Jurkat, Clone E6-1 (cell line): ENCODE measurements at places on chromosomes 3 and 15.

DNA sequence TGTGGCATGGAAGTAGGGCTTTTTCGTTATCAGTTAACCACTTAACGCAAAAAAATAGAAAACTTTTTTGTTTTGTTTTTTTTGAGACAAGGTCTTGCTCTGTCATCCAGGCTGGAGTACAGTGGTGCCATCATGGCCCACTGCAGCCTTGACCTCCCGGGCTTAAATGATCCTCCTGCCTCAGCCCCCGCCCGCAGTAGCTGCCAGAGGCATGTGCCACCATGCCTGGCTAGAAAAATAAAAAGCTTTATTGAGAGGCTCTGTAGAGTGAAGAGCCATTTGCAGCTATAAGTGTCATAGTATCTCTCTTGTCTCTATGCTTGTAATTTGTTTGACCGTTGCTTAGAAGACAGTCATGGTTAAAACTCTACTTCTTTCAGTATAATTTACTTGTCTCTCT, 13.5 kb downstream of the PPP4R2 start:
- DNase-seq = no peak

DNA sequence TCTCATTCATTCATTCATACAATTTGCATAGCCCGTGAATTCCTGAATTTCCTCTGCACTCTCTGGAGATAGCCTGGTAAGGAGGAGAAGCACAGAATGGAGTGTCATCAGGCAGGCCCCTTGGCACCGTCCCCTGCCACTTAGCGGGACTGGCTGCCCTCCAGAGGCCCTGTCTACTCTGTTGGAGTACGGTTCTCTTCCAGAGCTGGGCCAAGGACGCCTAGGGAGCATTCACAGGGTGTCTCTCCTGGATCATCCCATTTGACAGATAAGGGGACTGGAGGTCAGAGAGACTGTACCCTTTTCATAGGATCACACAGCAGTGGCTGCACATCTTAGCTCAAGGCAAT, 48.0 kb downstream of the PTH1R start:
- no peak for DNase-seq

DNA sequence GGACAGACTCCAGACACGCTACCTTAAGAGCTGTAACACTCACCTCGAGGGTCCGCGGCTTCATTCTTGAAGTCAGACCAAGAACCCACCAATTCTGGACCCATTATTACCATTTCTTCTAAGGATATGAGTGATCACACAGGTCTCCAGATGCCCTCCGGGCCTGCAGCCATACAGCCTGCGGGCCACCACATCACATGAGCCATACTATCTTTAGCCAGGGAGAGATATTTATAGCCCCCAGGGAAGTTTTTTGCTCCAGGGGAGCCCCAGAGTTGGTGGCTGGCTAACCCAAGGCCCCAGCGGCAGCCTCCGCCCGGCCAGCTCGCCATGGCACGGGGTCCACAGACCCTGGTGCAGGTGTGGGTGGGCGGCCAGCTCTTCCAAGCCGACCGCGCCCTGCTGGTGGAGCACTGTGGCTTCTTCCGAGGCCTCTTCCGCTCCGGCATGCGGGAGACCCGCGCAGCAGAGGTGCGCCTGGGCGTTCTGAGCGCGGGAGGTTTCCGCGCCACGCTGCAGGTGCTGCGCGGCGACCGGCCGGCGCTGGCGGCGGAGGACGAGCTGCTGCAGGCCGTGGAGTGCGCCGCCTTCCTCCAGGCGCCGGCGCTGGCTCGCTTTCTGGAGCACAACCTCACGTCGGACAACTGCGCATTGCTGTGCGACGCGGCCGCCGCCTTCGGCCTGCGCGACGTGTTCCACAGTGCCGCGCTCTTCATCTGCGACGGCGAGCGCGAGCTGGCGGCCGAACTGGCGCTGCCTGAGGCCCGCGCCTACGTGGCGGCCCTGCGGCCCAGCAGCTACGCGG, at the start of gene KBTBD13:
Gene KBTBD13, plus strand, starts transcription at position 261 of the 805 bp plus-strand sequence. Its CDS starts 70 bp downstream, at position 331.
- DNase-seq = no peak

GRCh38 chr3:79872483-79872882, 104.7 kb upstream of the ROBO1 start:
- no peak for DNase-seq

DNA sequence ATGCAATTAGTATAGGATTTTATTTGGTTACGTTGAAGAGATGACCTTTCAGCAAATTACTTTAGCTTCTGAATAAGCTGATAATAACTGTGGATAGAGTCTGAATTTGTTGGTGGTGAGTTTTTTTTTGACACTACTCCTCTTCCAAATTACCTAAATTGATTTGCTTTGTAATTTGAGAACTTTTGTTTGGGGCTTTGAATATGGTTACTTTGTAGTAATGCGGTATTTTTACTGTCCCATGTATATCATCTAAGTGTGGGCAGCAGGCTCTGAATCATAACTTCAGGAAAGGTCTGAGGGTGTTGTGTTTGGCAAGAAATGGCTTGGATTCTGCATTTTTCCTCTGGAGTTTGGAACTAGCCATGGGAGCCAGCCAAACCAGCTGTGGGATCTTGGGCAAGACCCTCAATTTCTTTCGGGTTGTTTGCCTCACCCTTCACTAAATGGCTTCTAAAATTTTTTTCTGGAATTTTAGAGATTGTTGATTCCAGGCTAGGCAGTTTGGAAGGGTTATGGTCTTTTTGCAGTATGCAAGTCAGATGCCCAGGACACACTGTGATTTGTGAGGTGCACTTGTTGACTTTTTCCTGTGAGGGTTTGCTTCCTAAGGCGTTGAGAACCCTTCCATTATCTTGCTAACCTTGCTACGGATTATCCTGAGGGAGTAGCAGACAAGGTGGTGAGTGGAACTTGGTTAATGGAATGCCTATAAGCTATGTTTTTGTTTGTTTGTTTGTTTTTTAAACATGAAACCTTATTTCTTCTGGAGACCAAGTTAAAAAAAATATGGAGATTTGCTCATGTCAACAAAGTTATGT, 10.4 kb downstream of the PTPRG start:
- DNase-seq = no peak

DNA sequence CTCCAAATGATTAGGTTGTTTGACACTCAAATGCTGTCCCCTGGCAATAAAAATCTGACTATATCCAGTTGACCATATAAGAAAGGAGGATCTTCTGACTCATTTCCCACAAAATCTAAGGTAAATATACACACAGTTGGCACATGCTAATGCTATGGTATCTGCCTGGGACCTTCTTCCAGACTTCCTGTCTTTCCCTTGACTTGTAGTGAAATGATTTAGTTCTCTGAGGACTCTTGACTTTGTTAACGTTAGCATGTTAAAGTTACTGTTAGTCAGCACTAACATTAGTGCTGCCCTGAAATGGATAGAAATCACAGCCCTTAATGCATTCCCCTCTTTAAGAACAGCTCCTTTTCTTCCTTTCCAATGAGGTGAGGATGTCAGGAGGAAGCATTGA, 124.3 kb upstream of the LSAMP start:
- DNase-seq = no peak

GRCh38 chr15:84789762-84790161, 27.4 kb upstream of the ALPK3 start:
- DNase-seq = no peak

- DNase-seq = no peak
These were observed 69.8 kb downstream of the TCF12 start for GRCh38 chr15:56988219-56988618.
